Liver (tissue), 10 donors: ENCODE measurements at places on chromosomes 12 and 14.

- no peak for DNase-seq
These were observed 12.1 kb upstream of the KRT77 start for GRCh38 chr12:52715416-52715815.

GRCh38 chr14:88017535-88017934 is 12.6 kb downstream of the GPR65 start:
- DNase-seq, result no peak

- DNase-seq, result no peak
These were observed 16.2 kb downstream of the CLMN start for GRCh38 chr14:95303552-95303951.

DNA sequence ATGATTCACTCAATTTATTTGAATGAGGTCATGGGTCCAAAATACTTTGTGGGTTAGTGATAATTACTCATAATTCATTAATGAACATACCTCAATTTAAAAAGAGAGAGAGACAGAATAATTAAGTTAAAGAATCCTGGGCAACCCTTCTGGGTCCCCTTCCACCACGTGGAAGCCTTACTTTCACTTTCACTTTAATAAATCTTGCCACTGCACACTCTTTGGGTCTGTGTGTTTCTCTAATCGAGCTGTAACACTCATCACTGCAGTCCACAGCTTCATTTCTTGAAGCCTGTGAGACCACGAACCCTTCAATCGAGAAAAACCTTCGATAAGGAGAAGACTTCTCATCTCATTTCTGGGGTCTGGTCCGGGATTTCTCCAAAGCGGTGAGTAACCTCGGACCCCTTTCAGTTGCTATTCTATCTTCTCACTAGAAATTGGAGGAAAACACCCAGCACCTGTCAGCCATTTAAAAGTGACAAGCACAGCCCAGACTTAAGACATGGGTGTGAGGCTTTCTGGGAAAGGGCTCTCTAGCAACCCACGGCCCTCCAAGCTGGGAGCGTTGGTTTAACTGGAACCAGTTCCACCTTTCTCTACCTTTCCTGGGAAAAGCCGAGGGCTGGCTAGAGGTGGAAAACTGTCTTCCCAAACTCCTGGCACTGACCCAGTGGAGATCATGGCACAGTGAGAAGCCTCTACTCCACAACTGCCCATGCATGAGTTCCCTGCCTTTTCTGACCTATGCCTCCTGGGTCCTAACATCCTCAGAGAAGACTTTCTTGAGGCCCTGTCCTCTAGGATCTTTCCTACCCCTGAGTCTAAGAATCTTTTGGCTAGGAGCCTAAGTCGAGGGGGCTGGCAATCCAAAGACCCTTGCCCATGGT is 148.8 kb upstream of the ATF7IP start:
- DNase-seq, result no peak

DNA sequence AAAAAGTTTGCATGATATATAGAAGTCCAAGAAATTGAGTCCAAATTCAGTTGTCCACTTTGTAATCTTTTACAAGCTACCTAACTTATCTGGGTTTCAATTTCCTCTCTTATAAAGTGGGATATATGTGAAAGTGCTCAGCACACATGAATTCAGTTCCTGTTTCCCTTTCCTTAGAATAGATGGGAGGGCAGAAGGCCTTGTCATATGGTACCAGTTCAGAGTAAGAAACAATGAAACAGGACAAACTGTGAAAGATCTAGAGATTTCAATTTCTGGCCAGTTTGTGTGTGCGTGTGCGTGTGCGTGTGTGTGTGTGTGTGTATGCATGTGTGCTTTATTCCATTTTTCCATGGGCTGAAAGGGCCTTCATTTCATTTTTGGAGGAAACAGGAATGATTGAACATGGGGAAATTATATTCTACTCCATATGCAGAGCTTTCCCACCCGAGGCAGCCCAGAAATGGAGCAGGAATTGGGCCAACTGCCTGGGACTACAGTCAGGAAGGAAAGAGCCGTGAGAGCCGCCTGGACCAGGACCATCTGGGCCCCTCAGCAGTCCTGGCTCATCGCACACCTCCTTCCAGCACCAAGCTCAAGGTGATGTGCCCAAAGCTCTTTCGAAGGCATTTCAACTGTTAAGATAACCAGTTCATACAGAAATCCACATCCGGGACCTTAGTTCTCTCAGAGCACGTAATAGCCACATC is 183.2 kb downstream of the EPS8 start:
- no peak for DNase-seq

DNA sequence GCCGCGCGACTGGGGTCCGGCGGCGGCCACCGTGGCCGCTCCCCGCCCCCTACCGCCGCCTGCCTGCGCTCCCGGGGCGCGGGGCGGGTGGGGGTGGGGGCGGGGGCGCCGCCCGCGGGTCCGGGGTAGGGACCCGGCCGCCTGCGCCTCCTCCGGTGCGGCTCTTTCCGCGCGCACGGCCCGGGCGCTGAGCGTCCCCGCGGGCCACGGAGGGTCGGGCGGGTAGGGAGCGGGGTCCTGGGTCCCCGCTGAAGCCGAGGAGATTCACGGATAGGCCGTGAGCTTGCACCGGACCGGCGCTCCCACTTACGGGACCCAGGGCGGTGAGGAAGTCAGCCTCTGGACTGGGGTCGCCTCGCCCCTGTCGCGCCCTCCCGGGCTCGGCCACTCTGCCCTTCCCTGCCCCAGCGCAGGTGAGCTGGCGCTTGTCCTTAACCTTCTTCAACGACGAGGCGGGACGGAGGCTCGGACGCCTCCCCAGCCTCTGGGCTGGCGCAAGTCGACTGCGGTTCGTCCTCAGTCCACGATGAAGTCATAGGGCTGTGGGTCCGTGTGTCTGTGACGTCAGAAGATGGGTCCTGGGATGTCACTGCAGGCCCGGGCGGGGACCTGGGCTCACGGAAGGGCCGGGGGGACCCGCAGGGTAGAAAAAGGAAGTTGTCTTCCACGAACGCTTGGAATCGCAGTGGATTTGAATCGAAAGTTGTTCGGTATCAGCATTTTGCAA is 514 bp downstream of the FBXO34 start:
- peak; percentile 76 for DNase-seq

DNA sequence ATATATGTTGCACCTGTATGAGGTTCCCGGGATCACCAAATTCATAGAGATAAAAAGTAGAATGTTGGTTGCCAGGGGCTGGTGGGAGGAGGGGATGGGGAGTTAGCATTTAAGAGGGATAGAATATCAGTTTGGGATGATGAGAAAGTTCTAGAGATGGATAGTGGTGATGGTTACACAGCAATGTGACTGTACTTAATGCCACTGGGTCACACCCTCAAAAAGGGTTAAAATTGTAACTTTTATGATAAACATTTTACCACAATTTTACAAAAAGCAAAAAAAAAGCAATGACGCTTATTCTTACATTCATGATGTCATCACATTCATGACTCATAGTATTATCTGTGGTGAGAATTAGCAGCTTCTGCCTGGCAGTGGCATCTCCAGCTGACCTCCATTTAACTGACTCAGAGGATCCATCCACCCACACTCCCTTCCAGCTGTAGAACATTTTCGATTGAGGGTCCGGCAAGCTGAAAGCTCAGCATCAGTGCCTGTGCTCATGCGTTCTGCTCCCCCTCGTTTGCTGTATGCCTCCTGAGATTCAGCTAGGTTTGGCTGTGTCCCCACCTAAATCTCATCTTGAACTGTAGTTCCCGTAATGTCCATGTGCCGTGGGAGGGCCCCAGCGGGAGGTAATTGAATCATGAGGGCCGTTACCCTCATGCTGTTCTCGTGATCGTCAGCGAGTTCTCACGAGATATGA is 64.8 kb upstream of the TMEM260 start:
- no peak for DNase-seq

- no peak for DNase-seq
These were observed at the start of gene CLEC2D for GRCh38 chr12:9669534-9669933. CLEC2D (plus strand) TSS chr12:9669713; CDS start chr12:9669735, 22 bp downstream.

DNA sequence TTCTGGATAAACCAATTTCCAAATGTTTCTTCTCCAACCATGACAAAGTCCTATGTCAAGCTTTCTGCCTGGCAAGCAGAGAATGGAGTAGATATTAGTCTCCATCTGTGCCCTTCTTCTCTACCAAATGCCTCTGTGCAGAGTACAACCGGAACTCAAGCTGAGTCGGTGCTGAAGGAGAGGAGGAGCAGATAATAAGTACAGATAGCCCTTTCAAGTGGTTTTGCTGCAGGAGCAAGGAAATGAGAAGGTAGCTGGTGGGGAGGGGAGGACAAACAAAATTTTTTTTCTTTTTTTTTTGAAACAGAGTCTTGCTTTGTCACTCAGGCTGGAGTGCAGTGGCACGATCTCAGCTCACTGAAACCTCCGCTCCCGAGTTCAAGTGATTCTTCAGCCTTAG is 14.2 kb upstream of the HELB start:
- DNase-seq, result no peak

DNA sequence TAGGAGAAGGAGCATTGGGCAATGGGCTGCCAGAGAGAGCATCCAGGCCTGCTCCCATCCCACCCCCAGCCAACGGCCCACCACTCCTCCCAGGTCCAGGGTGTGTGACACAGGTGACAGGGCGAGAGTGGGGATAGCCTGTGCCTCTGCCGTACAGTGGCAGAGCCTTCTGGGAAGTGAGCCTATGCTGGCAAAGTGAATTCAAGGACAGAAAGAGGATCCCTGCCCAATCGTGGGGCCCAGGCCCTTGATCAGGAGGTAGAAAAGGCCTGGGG is 553 bp upstream of the KRT79 start:
- DNase-seq, result no peak

DNA sequence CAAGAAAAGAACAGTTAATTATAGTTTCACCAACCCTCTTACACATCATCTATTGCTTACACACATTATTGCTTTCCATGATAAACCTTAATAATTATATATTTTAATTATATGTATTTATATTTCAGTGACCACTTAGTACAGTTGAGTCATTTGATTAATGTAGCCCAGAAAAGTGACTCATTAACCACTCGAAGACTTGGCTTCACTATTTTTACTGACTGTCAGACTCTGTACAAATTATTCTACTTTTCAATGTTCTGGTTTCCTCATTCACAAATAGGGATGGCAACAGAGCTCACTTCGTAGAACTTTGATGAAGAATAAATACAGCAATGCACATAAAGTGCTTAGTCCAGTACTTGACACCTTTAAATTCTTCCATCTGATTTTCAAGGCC is 98.3 kb downstream of the CFAP54 start:
- DNase-seq, result no peak

DNA sequence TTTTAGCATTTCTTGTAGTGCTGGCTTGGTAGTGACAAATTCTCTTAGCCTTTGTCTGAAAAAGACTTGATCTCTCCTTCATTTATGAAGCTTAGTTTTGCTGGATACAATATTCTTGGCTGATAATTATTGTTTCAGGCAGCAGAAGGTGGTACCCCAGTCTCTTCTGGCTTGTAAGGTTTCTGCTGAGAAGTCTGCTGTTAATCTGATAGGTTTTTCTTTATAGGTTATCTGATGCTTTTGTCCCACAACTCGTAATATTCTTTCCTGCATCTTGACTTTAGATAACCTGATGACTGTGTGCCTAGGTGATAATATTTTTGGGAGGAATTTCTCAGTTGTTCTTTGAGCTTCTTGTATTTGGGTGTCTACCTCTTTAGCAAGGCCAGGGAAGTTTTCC is 41.2 kb downstream of the AEBP2 start:
- no peak for DNase-seq

- DNase-seq, result no peak
These were observed 221.6 kb downstream of the LRRK2 start for GRCh38 chr12:40446385-40446784.

DNA sequence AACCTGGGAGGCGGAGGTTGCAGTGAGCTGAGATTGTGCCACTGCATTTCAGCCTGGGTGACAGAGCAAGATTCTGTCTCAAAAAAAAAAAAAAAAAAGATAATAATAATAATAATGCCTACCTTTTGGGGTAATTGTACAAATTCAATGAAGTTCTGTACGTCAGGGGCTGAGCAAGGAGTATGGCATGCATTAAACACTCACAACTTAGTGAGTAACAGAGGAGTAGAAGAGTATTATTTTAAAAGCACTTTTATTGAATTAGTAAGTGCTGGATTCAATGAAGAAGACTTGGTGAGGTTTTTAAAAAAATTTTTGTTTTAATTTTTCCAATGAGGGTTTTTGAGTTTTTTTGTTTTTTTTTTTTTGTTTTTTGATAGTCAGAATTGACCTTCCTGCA is 783.6 kb upstream of the TBX3 start:
- DNase-seq, result no peak

GRCh38 chr14:23346693-23347405 is 5.8 kb downstream of the SLC22A17 start:
- no peak for DNase-seq

DNA sequence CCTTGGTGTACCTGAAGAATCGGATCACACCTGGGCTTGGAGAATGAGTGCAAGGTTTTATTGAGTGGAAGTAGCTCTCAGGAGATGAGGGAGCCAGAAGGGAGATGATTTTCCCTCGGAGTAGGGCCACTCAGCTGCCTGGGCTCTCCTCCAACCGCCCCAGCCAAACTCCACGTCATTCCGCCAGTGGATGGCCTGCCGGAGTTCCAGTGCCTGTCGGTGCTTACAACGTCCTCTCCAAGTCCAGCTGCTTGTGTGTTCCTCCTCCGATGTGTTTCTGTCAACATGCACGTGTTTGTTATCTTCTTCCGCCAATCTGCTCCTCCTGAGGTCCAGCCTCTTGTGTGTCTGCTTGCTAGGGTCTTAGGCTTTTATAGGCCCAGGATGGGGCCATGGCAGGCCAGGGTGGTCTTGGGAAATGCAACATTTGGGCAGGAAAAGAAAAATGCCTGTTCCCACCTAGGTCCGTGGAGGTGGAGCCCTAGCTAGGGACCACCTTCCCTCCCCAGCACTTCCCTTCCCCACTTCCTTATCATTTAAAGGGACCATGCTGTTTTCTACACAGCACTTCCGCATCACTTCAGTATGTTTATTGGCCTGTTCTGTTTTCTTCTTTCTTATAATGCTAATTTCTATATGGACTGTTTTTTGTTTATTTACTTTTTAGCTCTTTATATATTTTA is 343.2 kb downstream of the PDZRN4 start:
- DNase-seq, result no peak

DNA sequence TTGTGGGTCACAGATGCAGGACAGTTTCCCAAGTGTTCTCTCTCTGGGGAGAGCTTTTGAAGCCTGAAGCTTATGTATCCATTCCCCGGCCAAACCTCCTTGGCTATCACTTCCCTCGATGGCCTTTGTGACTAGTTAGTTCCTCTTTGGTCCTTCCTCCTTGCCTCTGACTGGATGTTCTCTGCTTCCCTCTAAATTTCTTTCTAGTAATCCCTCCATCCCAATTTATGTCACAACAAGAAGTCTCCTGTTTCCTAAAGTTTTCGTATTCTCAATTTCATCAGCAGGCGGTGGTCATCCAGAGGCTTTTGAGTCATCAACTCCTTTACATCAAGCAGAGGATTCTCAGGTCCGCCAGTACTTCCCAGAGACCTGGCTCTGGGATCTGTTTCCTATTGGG is 27.5 kb downstream of the A2ML1 start:
- DNase-seq, result no peak

GRCh38 chr12:75853626-75854025 is 177.9 kb downstream of the PHLDA1 start:
- DNase-seq, result no peak

- no peak for DNase-seq
These were observed 158.8 kb downstream of the RPAP3 start for GRCh38 chr12:47547077-47547476.

GRCh38 chr14:30005114-30005808 is 77.6 kb upstream of the PRKD1 start:
- DNase-seq, result no peak
